ENCODE measurements at places on chromosomes 3 and 15.
A peak's percentile ranks its signal among the peaks of the same experiment; 100 is the strongest.

GRCh38 chr3:147945968-147946519 lies 536.9 kb downstream of the ZIC1 start:
- peak; percentile 91 for DNase-seq

DNA sequence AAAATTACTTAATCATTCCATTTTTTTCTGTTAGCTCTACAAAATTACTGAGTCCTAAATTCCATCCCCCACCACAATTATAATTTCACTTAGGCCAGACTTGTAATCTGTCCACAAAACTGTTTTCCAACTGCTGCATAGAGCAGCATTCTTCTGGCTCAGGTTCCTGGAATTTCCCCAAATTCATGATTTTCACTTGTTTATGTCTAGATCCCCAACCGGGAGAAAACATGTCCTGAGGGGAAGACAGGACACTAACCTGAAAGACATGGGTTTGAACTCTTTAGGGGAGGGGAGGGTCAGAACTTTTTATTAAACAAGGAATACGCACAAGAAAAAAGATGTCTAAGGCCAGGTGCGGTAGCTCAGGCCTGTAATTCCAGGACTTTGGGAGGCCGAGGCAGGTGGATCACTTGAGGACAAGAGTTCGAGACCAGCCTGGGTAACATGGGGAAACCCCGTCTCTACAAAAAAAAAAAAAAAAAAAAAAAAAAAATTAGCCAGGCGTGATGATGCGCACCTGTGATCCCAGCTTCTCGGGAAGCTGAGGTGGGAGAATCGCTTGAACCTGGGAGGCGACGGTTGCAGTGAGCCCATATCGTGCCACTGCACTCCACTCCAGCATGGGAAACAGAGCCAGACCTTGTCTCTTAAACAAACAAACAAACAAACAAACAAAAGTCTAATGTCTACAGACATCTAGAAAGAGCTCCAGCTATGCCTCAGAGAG lies 1.5 kb downstream of the ETFA start:
- peak; percentile 20 for DNase-seq

DNA sequence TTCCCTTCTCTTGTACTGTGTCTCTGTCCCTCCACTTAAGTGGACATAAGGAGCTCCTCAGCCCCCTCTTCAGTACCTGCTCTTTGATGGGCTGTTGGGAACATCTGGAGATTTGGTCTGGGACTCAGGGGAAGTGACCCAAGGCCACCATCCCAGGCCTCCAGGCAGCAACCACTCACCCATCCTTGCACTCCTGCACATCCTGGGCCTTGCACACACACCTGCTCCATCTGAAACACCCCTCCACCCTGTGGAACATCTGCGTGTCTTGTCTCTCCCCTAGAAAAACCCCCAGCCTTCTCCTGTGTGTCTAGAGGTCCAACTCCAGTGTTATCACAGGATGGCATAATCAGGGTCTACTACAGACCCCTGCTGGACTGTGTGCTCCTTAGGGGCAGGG lies 74.3 kb downstream of the ABTB1 start:
- no peak for DNase-seq

- DNase-seq: no peak
Observed at GRCh38 chr3:62421207-62421606, 47.9 kb upstream of the FEZF2 start.

GRCh38 chr3:189320511-189320910 lies 148.7 kb downstream of the TPRG1 start:
- no peak for DNase-seq

- DNase-seq: peak; percentile 75
Observed at GRCh38 chr15:80970018-80970657, 19.5 kb downstream of the MESD start.

DNA sequence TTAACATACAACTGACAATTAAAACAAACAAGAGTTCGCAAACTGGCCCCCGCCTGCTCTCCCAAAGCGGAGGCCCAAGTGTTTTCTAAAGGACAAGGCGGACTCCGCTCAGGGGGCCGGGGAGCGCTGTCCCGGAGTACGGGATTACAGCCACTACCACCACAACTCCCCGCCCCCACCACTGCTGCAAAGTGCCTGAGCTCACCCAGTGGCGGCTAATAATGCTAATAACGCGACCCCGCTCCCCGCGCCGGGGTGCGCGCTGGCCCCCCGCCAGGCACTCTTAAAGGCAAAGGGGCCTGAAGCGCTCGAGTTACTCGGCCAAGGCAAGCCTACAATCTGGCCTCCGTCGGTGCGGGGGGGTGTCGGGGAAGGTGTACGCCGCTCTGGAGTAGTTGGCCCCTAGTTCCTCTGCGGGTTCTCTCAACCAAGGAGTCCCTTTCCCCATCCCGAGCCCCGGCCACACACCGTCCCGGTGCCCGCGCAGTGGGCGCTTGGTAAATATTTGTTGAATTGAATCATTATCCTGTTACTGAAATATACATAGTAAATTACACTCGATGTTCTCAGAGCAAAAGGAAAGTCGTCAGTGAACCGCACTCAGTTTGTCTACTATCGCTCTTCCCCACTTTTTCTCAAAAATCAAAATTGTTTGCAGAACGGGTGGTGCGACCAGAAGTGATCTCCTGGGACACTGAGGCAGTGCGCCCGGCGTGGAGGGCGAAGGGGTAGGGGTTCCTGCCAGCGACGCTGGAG lies 827 bp downstream of the WNT5A start:
- peak; percentile 79 for DNase-seq

GRCh38 chr3:105495021-105495420 lies 128.3 kb downstream of the ALCAM start:
- DNase-seq: peak; percentile 29

DNA sequence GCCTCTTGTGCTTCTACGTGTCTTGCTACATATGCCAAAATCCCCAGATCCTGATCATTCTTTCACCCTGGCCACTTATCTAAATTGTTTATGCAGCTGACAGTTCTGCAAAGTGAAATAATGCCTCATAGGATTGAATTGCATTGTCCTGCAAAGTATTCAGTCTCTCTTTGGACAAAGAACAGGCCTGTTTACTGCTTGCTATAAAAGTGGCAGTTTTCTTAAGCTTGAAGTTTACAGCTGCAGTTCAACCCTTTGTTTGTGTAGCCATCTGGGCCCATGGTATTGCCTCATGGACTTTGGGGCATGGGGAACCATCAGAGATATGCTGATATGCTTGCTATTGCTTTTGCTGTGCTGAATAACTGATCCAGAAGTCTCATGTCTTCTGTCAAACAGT lies 523.2 kb downstream of the OTOL1 start:
- no peak for DNase-seq

DNA sequence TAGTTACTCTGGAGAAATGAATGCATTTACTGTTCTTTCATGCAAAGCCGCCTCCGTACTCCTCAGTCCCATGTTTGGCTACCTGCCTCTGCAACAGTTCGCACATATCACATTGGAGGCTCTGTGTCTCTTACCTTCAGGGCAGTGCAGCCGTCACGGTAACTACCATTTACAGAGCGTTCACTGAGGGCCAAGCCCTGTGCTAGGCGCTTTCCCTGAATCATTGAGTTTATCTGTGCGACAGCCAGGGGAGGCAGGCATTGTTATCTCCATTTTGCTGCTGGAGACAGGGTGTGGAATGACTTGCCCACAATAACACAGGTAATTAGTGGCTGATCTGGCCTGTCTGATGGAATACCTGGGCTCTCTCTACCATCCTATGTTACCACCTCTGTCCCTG lies 115.0 kb downstream of the THSD4 start:
- DNase-seq: no peak

GRCh38 chr3:141575879-141576743 lies 89.3 kb downstream of the RASA2 start:
- peak; percentile 58 for DNase-seq

DNA sequence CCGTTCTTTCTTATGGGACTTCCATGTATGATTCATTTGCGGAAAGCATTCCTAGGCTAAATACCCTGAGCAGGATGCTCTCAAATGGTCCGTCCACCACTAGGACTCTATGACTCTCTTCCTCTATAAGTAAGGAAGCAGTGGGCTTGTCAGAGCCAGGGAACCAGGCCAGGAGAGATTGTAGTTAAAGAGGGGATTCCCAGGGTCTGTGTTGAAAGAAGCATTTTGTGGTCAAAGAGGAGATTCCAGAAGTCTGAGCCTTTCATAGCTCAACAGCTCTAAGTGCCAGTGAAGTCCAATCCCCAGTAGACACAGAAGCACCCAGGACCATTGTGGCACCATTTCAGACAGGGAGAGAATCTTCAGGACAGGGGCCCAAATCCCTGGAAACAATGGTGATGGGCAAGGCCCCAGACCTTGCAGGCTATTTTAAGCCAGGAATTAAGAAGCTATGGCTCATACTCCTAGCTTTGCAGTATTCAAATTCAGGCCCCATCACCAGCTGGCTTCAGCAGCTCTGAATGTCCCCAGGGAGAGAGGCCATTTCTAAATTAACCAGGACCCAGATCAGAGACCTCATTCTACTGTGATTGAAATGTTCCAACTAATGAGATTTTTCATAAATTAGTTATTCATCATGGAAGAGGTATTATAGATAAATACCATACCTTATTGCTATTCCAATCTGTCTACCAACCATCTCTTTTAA lies 81.7 kb downstream of the CD47 start:
- DNase-seq: peak; percentile 95

All from fibroblast of pulmonary artery (primary cell).